ENCODE measurements at places on chromosomes 7 and 10.

- DNase-seq: no peak
These were observed 107.3 kb downstream of the CYTH3 start for GRCh38 chr7:6165075-6165474.

GRCh38 chr7:2248984-2249694, 7.1 kb downstream of the NUDT1 start:
- no peak for DNase-seq

- DNase-seq: peak; percentile 37
These were observed 35.7 kb upstream of the EBLN1 start for GRCh38 chr10:22253580-22253882.

DNA sequence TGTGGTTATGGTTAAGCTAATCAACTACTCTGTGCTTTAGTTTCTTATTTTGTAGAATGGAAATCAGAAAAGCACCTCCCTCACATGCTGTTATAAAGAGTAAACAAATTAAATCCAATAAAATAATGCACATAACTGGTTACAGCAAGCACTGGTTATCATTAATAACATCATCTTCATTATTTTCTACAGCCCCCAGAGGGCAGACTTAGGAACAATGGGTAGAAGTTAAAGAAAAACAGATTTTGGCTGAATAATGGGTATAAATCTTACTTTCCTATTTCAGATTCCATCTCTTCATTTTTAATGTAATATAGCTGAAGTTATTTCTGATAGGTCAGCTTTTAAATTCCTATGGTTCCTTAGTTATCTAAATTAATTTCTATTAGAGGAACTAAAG, 126.5 kb downstream of the DOCK4 start:
- DNase-seq: no peak

DNA sequence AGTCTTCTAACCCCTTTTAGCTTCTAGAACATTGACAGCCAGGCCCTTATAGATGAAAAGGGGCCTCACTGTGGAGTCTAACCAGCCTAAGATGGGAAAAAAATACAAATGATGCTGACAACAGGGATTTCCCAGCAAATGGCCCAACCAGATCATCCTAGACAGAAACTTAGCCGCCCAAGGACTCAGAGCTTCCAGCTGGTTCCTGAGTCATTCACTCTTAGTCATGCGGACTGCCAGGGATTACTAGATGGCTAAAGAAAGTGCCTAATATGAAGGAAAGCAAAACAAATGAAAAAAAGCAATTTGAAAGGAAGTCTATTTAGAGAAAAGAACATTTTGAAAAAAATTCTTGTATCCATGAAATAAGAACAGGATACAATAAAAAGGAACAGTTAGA, 23.7 kb downstream of the TSPAN14 start:
- no peak for DNase-seq

DNA sequence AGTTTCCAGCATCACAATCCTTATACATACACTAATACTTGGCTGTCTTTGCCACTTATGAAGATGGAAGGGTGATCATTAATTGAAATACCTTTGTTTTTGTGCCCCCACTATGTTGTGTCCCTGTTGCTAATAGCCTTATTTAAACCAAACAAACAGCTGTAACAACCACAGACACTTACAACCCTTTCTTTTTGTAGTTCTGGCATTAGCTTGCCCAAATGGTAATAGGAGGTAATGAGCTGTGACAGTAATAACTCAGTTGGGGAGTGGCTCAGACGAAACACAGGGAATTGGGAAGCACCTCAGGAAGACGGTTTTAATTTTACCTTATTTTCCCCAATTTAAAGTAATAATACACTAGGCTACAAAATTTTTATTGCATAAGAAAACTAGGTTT, 83.4 kb downstream of the MDFIC start:
- DNase-seq: no peak

DNA sequence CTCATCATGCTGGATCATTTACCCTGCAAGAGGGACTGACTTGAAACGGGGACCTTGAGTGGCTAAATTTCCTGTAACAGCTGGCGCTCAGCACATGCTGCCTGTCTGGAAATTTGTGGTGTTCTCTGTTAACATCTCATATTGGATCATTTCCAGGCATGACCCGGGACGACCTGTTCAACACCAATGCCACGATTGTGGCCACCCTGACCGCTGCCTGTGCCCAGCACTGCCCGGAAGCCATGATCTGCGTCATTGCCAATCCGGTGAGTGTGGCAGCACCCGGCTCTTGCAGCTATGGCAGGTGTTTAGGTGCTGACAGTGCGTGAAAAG, 9.9 kb downstream of the MDH2 start:
- DNase-seq: no peak

DNA sequence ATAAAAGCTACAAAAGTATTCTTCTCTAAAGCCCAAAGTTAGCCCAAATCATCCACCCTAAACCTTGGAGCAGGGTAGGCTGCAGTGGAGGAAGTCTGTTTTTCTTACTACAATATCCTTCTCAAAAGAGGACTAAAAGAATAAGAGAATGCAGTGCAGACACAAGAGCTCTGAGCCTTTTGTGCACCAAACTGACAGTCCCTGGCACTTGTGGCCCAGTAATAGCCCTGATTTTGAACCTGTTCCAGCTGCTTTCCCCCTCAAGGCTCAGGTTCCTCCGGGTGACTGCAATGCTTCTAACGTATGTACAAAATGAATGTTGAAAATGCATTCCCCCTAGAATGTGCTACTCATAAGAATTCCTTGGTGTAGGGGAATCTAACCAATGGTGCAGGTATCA, 154.4 kb downstream of the JAZF1 start:
- no peak for DNase-seq

GRCh38 chr10:101818872-101819633, 809 bp upstream of the OGA start:
- DNase-seq: no peak

GRCh38 chr10:30963992-30964930, 67.4 kb downstream of the ZNF438 start:
- no peak for DNase-seq

GRCh38 chr7:82081644-82082224, 311.9 kb upstream of the HGF start:
- no peak for DNase-seq

DNA sequence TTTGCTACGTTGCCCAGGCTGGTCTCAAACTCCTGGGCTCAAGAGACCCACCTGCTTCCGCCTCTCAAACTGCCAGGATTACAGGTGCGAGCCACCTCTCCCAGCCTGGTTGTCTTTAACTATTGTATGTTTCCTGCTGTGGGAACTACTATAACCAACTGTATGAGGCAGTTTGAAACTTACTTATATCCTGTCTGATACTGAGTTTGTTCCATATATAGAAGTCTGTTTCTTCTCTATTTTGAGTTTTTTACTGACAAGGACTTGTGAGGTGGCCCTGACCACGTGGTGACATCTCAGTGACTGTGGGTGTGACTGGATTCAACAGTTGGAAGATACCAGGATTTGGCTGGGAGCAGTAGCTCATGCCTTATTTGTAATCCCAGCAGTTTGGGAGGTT, 14.2 kb downstream of the FBH1 start:
- DNase-seq: no peak

- no peak for DNase-seq
These were observed 498.2 kb downstream of the PHTF2 start for GRCh38 chr7:78296644-78297371.

DNA sequence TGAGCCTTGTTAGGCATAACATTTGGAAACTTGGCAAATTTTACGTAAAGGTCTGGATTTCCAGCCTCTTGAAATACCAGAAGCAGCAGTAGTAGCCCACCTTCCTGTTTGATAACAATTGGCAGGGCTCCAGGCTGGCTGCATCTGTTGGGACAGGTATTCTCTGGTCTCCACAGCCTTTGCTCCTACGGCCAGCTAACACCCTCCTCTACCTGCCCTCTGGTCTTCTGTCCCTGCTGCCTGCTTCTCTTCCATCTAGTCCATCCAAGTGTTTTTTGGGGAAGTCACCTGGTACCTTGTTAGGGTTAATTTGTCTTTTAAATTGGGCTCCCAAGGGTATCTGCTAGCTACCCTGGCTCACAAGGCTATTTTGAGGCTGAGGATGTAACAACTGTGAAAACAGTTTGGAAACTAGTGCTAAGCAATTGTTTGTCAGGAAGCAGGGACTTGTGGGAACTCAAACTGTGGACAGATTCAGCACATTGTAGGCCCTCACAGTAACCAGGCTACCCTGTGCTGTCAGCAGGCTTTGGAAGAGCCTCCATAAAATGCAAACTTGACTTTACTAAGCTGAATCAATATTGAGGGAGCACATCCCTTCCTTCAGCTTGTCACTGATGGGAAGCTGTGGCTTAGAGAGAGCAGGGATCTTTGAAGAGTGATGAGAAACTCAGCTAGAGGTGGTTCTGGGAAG, 8.5 kb downstream of the RPS24 start:
- DNase-seq: no peak

- DNase-seq: no peak
These were observed 143.4 kb downstream of the C10orf105 start for GRCh38 chr10:71575934-71576801.

- no peak for DNase-seq
These were observed 508.0 kb upstream of the MGMT start for GRCh38 chr10:128958834-128959690.

All from stimulated activated CD4-positive, alpha-beta T cell treated with anti-CD3 and anti-CD28 coated beads, Interleukin-1b, Interleukin-23, amount 100 ng/mL, for 4 hours (primary cell).